ENCODE measurements at places on chromosomes 5 and 9.

DNA sequence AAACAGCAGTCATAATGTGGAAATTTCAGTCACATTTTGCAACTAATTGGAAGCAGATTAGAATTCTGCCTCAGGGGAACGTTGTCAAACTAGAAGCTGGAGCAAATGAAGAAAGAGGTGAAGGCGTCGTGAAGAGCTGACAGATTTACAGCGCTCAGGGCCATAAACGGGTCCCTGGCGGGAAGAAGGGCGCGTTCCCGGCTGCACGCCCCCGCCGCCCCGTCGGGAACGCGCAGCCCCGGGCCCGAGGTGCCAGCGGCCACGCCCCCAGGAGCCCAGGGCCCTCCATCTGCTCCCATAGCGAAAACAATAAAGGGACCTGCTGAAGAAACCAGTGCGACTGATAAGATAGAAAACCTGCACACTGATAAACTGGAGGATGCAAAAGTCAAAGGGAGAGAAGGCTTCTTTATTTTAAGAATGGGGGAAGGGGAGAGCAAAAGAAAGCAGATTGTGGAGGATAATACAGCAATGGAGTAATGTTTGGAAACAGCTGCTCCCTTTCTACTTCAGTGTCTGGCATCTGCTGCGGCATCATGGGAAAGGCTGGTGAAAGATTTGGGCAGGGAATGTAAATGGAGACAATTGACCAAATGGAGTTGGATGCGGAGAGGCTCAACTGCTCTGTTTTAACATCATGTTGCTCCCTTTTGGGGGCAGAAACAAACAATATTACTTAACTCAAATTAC, 11.1 kb downstream of the ZNF608 start:
- no peak for DNase-seq

DNA sequence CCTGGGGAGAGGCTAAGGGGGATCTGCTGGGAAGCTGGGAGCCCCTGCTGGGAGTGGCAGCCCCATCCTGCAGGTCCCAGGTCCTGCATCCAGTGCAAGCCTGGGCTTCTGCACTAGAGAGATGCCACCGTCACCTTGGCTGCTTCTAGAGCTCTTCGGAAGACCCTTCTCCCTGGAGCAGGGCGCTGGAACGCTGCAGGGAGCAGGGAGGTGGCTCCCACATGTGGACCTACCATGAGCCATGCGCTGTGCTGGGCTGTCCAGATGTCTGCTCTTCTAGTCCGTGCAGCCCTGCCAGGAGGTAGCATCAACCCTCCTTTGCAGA, 90.9 kb upstream of the PHYKPL start:
- DNase-seq, result no peak

- no peak for DNase-seq
Observed at GRCh38 chr9:93210324-93210973, 26.5 kb downstream of the WNK2 start.

DNA sequence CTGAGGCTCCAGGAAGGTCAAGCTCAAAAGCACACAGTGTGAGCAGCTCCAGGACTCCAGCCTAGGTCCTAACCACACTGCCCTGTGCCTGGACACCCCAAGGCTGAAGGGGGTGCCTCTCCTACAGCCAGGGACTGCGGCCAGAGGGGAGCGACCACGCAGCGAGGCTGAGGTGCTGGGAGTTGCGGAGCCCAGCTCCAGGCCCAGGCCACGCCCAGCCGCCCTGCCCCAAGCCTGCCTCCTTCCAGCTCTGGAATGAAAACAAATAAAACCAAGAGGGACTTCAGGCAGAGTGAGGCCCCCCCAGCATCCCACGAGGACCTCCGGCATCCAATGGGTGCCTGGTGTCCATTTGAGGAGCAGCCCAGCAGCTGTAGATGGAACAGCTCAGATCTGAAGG, 15.2 kb downstream of the VAV2 start:
- DNase-seq, result no peak

GRCh38 chr9:32578976-32579375, 6.0 kb upstream of the NDUFB6 start:
- DNase-seq, result no peak

DNA sequence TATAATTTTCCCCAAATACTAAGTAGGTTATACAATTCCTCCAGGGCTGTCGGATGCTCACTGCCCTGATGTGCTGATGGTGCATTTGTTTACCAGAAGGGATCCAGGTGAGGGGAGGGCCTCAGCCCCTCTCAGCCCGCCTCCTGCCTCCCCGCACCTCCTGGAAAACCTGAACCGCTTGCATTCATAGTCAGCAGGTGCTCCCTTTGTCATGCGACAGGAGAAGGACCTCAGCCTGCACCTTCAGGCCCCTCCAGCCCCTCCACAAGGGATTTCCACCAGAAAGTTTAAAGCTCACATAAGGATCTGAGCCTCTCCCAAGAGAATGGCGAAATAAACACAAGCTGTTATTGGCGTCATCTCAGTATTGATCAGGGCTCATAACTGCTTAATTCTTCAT, 36.5 kb upstream of the NTNG2 start:
- DNase-seq, result no peak

DNA sequence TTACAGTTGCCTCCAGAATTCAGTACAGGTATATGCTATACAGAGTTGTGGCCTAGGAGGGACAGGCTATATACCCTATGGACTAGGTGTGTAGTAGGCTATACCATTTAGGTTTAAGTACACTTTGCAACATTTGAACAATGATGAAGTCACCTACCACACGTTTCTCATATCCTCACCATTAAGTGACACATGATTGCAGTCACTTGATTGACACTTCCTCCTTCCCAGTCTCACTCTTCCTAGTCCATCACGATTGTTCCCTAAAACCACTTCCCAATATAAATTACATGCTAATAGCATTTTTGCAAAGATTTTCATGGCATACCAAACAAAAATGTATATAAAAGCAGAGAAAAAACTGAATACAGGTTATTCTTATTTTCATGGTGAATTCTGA, 312.2 kb downstream of the EPB41L4A start:
- no peak for DNase-seq
